ENCODE measurements at places on chromosomes 12 and 14. TPM values are rescaled to one million over a fixed set of nuclear protein-coding genes. Genes with fewer than 3 reads are reported as not detected.

- DNase-seq = no peak
Observed at GRCh38 chr14:31950764-31951637, 126.1 kb upstream of the ARHGAP5 start.

Gene KRT71
- polyA plus RNA-seq = not detected

DNA sequence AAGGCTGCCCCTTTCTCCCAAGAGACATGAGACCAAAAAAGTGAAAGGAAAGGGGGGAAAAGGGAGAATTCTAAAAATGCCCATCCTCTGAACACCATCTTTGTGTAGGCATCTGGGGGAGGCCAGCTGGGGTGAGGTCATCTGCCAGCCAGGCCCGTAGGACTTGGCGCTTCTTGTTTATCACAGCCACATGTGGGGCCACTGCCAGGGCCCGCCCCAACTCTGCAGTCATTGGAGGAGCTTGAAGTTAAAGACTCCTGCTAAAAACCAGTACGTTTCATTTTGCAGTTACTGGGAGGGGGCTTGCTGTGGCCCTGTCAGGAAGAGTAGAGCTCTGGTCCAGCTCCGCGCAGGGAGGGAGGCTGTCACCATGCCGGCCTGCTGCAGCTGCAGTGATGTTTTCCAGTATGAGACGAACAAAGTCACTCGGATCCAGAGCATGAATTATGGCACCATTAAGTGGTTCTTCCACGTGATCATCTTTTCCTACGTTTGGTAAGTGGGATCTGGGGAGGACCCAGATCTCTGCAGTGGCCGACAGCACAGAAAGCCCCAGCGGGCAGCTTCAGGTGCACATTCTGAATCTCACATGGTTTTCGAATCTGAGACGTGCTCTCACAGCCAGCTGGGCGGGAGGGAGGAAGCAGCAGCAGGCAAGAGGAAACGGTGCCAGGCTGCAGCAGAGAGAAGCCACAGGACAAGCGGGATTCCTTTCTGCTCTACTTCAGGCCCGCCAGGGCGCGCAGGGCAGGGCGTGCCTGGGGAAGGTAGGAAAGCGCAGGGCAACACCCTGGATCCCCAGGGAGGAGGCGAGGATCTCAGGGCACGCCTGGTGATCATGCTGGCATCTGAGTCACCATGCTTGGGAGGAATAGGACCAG, at the start of gene P2RX7:
Gene P2RX7 (plus strand): TSS at position 276 of the 881 bp plus-strand sequence. CDS start 95 bp downstream, at position 371.
- peak; percentile 19 for DNase-seq

- DNase-seq = no peak
Observed at GRCh38 chr14:90400904-90401561, 4.2 kb downstream of the CALM1 start.

Gene WNK1
- polyA plus RNA-seq = 45.2 TPM

Gene CHGA
- polyA plus RNA-seq = not detected

Gene IFNG-AS1
- polyA plus RNA-seq = not detected

GRCh38 chr12:51160814-51161459, 12.0 kb downstream of the TFCP2 start:
- no peak for DNase-seq

GRCh38 chr12:18747895-18748294, 10.0 kb downstream of the CAPZA3 start:
- peak; percentile 89 for DNase-seq

Gene KLRK1
- polyA plus RNA-seq = not detected

- no peak for DNase-seq
Observed at GRCh38 chr14:93975791-93976476, 436 bp downstream of the ASB2 start.

Gene NABP2
- polyA plus RNA-seq = 47.5 TPM

- DNase-seq = no peak
Observed at GRCh38 chr12:44117337-44117736, 281.5 kb downstream of the TMEM117 start.

GRCh38 chr12:93624595-93625294, 52.3 kb downstream of the SOCS2 start:
- DNase-seq = peak; percentile 94

Gene ZBTB42
- 2.7 TPM for polyA plus RNA-seq

DNA sequence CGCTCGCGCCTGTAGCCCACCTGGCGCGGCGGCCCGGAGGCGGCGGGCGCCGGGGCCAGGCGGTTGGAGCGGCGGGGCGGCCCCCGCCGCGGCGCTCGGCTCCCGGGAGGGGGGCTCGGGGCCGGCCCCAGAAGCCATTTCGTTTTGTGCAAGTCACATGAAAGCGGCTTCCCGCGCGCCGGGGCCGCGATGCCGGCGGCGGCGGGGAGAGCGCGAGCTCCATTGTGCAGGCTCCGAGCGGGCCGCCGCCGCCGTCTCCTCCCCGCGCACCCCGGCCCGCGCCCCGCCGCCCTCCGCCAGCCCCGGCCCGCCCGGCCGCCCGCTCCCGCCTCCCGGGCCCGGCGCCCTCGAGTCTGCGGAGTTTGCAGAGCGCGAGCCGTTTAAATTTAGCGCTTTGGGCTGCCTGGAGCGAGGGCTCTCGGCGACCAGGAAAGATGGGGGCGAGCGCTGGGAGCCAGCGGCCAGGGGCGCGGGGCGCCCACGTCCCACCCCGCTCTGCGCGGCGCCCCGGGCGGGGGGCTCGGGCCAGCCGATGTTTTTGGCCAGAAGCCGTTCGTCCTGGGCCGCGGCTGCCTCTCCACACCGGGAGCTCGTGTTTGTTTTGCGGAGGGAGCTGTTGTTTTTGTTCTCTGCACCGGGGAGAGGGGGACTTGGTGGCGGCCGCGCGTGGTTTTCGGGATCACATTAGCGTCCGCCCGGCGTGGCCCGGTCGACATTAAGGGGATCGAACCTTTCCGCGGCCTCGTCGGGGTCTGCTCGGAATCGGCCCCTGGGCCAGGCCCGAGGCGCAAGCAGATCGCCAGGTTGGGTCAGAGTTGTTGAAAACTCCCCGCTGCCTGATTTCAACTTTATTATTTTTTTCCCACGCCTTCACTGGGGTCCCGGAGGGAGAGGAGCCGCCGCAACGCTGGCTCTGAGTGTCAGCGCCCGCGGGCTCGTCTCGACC, 982 bp downstream of the BCL7A start:
- DNase-seq = no peak

DNA sequence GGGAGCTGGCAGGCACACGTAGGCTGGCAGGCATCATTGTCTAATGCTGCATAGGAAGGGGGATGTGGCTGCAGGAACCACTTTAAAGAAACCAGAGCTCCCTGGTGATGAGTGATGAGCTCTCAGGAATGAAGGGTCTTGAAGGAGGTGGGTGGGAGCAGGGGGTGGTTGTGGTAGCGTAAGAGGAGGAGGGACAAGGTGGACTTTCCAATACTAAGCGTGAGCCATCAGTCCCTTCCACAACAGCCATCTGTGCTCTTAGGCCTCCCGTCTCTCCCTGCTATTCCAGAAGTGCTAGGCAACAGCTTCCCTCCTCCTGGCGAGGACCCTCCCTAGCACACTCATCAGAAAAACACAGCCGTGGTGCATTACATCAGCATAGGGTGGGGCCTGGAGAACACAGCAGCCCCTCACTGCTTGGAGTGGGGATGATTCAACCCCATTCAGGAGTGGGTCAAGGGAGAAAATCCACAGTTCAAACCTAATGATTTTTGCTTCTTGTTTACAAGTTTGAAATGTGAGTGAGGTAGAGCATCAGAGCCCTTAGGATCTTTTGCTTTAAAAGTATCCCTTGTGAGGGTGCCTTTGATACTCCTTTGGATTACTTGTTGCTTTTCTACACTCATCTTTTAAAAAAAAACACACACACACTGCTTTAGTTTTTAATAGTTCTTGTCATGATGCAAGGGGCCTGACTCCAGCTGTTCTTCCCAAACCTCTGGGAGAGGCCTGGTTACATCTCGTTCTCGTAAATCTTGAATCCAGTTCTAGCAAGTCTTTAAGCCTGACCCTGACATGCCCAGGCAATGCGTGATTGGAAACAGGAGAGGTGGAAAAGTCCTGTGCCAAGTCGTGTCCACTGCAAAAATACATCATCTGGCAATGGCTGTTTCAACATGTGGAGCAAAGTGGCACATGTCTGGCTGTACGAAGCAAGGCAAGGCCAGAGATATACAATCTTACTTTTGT, 356.4 kb upstream of the DDHD1 start:
- peak; percentile 68 for DNase-seq

GRCh38 chr12:3995306-3995705, 122.1 kb upstream of the PARP11 start:
- DNase-seq = no peak

- DNase-seq = no peak
Observed at GRCh38 chr12:98408681-98409080, 106.7 kb upstream of the TMPO start.
